ENCODE measurements at places on chromosomes 11 and 22. TPM values are rescaled to one million over a fixed set of nuclear protein-coding genes. Genes with fewer than 3 reads are reported as not detected.
A peak's percentile ranks its signal among the peaks of the same experiment; 100 is the strongest.

Gene MGAT3
- 56.5 TPM for total RNA-seq

Gene TMEM191C
- 1.4 TPM for total RNA-seq

Gene DBX1
- not detected for total RNA-seq

Gene DRD4
- 4.1 TPM for total RNA-seq

Gene ZNF280B
- total RNA-seq = 0.45 TPM

Gene AP1B1
- 47.1 TPM for total RNA-seq

Gene NRGN
- 6.2 TPM for total RNA-seq

Gene BTBD18
- total RNA-seq = not detected

Gene LDHAL6A
- total RNA-seq = not detected

GRCh38 chr11:35293035-35293434 is 126.3 kb downstream of the SLC1A2 start:
- no peak for DNase-seq

DNA sequence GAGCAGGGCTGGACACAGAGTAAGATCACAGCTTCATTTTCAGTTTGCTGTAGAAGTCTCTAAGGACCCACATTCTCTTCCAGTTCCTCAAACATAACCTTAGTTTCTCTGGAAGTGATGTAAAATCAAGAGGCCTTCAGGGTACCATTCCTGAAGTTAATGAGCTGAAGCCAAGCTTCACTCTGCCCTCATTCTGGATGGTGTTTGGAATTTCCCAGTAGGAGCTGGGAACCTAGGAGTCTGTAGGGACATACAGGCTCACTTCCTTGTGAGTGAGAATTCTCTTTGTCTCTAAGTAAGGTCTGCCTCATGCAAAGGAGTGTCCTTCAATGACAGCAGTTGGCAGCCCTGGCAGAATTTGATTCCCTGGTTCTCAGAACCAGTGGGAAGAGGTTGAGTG is 142.4 kb upstream of the NARS2 start:
- DNase-seq = no peak

- DNase-seq = no peak
Observed at GRCh38 chr11:62012451-62012831, 45.0 kb upstream of the FTH1 start.

DNA sequence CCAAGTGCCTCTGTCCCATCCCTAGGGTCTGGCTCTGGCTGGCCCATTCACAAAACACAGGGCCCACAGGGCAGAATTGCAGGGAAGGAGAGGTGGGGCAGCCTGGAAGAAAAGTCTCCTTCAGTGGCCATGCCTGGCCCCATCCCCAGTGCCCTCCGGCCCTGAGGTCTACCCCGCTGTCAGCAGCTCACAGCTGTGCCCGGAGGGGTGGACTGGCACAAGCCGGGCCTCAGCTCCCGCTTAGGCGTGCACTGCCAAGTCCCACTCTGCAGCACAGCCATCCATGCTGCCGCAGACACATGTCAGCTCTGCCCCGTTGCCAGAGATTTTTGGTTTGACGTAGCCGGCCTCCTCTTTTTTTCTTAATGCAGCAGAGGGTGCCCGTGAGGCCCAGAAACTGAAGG is 3.9 kb upstream of the SCN2B start:
- peak; percentile 78 for DNase-seq

GRCh38 chr11:8357891-8358566 is 94.4 kb upstream of the LMO1 start:
- no peak for DNase-seq

DNA sequence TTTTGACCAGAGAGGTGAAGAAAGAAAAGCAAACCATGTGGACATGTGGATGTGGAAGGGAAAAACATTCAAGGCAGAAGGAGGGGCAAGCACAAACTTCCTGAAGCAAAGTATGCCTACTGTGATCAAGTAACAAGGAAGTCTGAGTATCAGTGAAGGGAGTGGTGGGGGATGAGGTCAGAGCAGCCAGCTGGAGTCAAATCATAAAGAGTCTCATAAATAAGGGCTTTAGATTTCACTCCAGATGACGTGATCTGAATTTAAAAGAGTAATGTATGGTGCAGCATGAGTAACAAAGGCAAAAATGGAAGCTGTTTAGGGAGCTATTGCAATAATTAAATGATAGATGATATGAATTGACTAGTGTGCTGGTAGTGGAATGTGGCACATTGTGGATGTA is 665.4 kb upstream of the CCDC90B start:
- DNase-seq = no peak

DNA sequence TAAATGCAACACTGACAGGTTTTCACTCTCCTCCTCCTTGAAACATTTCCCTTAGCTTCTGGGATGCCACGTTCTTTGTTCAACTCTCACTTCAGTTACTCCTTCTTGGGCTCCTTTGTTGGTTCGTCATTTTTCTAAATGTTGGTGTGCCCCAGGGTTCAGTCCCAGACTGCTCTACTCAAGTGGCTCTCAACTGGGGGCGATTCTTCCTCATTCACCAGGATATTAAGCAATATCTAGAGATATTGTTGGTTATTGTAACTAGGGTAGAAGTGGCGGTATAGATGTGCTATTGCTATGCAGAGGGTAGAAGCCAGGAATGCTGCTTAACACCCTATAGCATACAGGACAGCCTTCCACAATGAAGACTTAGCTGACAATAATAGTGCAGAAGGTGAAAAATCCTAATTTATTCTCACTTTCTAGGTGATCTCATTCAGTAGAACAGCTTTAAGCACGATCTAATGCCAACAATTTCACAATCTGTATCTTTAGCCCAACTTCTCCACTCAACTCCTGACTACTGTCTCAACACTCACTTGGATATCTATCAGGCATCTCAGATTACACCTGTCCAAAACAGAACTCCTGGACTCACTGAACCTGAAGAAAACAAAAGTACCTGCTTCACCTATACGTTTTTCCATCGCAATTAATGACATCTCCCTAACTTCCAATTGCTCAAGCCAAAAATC is 4.6 kb downstream of the NUP160 start:
- no peak for DNase-seq

DNA sequence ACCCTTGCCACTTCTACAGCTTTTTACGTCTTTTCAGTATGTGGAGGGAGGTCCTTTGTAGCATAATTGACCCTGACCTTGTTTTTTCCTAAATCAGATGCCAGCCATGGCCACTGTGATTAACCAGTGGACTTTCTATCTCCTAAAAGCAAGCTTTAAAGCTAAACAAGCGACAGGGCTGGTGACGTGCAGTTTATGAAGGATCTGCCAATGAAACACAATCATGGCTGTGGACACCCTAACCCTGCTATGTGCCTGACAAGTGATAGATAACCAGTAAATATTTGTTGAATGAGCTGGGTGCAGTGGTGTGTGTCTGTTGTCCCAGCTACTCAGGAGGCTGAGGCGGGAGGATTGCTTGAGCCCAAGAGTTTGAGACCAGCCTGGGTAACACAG is 64.2 kb downstream of the LIF start:
- DNase-seq = no peak

- no peak for DNase-seq
Observed at GRCh38 chr11:129767827-129768226, 47.8 kb upstream of the TMEM45B start.

GRCh38 chr11:36565031-36565610 is 2.7 kb upstream of the RAG1 start:
- DNase-seq = no peak

DNA sequence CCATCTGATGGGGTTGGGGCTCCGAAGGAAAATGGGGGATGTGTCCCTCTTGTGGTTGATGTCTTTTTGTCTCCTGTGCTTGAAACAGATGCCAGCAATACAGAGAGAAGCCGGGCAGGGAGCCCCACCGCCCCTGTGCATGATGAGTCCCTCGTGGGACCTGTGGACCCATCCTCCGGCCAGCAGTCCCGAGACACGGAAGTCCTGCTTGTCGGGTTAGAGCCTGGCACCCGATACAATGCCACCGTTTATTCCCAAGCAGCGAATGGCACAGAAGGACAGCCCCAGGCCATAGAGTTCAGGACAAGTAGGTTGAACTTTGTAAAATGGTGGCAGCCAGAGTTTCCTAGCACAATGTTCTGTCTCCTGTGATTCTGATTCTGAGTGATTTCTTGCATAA is 91.7 kb upstream of the OR4B1 start:
- DNase-seq = no peak

- DNase-seq = no peak
Observed at GRCh38 chr11:64880240-64881001, 2.0 kb upstream of the EHD1 start.

DNA sequence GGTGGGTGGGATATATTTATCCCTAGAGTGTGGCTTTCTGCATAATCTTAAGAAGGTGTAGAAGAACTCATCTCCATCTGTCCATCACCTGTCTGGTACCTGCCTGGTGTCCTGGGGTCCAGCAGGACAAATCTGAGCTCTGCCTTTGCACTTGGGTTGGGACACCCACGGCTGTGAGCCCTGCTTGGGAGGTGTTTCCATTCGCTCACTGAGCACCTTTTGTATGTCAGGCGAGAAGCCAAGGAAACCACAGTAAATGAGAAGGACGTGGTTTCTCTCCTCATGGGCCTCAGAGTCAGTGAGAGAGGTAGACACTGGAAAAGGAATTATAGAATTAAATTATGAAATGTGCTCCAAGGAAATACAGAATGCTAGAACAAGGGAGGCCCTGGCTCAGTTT is 555.9 kb downstream of the MIAT start:
- no peak for DNase-seq

Data from sciatic nerve (tissue), 2 donors.